ENCODE measurements at places on chromosomes 2 and 18. TPM values are rescaled to one million over a fixed set of nuclear protein-coding genes. Genes with fewer than 3 reads are reported as not detected.

Gene CD226
- total RNA-seq = 0.13 TPM

Gene ZBTB7C
- total RNA-seq = 50.0 TPM

Gene CPLX4
- not detected for total RNA-seq

Gene RAB10
- total RNA-seq = 143 TPM

Gene GCG
- not detected for total RNA-seq

Gene DES
- total RNA-seq = 36.8 TPM

Gene LONRF2
- total RNA-seq = 0.88 TPM

Gene ABHD1
- total RNA-seq = not detected

Gene PTPRN
- total RNA-seq = 0.23 TPM

Gene SH2D6
- total RNA-seq = not detected

Gene TMEM178A
- total RNA-seq = 0.68 TPM

Gene ADRA2B
- 0.98 TPM for total RNA-seq

Gene COL5A2
- 14.6 TPM for total RNA-seq

Gene TTL
- total RNA-seq = 22.9 TPM

GRCh38 chr2:205024822-205025518 lies 479.7 kb downstream of the PARD3B start:
- peak; percentile 78 for DNase-seq

DNA sequence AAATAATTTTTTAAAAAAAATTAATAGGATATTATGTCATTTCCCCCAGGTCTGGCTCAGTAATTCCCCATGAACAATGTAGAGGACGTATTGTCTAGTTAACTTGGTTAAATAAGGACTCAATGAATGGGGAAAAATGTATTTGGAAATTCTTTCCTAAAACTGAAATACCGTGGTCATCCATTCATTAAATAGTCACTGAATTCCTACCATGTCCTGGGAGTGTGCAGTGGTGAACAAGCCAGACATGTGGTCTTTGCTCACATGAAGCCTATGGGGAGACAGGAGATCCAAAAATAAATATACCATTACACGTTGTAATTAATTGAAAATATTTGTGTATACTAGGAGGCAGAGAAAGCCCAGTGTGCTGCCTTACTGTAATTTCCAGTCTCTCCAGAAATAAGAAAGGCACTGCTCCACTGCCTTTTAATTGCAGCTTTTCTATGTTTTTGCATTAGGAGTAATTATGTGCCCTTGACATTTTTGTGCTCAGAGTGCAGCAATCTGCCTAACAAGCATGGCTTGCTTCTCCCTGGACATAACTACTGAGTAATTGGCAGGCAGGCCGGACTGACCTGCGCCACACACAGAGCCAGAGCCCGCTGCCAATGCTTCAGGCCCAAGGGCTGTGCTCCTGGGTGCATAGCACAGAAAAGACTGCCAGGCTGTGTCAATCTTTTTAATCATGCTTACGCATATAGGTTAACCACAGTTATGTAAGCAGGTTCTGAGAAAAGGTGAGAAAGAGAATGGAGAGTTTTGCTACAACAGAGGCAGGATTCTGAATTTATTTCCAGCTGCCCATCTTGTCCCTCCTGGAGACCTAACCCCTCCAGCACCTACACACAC lies 22.2 kb upstream of the TTC39C start:
- no peak for DNase-seq

DNA sequence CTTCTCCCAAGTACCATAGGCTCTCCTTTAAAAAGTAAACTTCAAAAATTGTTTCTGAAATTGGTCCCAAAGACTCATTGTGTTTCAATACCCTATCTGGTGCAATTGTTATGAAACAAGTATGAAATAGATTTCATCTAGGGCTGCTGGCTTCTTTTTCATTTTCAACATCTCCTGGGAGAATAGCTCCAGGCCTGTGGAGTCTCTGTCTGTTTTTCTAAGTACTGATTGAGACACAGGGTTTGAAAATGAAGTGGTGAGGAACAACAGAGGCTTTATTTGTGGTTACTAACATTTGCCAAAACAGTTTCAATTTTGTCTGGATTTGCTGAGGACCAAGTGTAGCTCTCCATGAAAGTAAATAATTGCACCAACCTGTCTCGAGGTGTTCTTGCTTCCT lies 315.9 kb upstream of the LRATD1 start:
- no peak for DNase-seq

DNA sequence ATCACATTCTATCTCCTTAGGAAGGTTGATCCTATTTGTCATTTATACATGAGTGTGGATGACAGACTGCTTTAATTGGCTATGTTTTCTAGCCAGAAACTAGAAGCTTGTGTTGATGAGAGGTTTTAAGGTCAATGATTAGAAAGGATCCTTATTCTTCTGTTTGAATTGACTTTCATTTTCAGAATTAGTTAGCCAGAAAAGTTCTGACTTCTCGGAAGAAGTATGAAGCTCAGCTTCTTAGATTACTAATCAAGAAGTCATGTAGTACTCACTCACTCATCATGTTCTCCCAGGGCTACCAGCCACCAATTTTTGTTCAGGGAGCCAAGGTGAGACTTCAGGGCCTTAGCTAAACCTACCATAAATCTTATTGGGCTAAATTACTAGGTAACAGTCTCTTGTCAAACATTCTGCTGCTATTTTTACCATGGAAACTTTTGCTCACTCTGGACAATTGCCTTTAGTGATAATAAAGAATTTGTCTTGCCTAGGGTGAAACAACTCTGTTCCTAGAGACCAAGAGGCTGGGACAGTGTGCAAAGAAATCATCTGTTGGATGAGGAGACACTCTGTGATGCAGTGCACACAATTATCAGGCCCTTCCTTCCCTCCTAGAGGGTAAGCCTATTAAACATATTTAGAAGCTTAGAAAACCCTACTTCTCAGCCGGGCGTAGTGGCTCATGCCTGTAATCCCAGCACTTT lies 111.6 kb upstream of the DNMT3A start:
- DNase-seq = no peak

DNA sequence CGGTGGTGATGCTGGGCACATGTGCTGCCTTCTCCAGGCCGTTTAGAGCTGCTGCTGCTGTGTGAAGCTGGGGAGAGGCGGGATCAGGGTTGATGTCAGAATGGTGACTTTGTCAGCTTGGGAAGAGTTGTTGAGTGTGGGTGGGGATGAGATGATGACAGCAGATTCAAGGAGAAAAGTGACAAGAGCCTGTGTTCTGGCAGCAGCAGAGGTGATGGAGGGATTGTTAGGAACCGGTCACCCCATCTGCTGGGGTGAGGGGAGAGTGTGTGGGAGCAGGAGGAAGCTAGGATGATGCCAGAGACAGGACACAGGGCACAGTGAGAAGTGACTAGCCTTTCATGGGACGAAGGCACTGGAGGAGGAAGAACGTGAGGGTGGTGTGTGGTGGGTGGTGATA lies 345.5 kb downstream of the RNF144A start:
- DNase-seq = no peak

DNA sequence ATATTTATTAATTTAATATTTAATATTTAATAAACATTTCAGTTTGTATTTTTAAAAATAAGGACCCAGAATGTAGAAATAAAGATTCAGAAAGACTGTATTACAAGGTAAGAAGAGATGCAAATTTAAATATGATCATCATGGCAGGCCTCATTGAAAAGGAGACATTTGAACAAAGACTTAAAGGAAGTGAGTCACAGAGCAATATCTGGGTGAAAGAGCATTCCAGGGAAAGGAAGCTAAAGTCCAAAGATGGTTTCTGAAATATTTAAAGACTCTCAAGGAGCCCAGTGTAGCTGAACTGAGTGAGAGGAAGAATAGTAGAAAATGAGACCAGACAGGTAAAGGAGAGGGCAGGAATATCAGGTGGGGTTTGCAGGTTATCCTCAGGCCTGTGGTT lies 5.9 kb downstream of the SCYGR4 start:
- DNase-seq = no peak

GRCh38 chr2:28168376-28168775 lies 224.3 kb upstream of the FOSL2 start:
- DNase-seq = no peak

DNA sequence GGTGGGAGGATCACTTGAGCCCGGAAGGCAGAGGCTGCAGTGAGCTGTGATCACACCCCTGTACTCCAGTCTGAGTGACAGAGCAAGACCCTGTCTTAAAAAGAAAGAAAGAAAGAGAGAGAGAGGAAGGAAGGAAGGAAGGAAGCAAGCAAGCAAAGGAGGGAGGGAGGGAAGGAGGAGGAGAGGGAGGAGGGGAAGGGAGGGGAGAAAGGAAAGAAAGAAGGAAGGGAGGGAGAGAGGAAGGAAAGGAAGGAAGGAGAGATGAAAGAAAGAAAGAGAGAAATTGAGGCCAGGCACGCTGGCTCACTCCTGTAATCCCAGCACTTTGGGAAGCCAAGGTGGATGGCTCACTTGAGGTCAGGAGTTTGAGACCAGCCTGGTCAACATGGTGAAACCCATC lies 2.3 kb upstream of the NCKAP1 start:
- no peak for DNase-seq

GRCh38 chr2:76009484-76009883 lies 298.8 kb upstream of the GCFC2 start:
- DNase-seq = no peak

GRCh38 chr2:30271301-30271700 lies 40.0 kb downstream of the LBH start:
- no peak for DNase-seq

DNA sequence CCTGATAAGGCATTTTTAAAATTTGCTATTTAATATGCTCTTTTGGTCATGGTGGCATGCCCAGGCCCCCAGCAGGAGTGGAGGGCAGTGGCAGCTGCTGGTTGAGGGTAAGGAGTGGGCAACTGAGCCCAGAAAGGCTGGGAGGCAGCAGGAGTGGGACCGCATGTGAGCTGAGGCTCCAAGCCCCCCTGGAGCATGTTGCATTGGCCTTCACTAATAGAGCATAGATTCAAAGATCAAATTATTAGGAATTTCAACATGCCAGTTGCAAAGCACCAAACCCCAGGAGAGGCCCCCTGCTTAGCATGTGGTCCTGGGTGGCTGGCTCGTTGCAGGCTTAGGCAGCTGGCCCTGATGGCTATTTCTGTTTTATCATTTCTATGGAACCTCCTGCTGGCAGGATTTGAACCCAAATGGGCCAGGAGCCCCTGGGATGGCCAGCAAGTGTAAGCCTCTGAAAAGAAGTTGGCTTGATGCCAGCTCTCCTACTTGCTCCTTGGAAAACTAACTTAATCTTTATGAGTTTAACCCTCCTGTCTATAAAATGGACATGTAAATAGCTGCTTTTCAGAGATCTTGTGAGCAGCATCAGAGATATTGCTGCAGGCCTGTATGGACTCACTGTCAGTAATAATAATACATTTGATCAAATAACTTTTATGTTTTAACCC lies 42.1 kb upstream of the TMEM131 start:
- no peak for DNase-seq

DNA sequence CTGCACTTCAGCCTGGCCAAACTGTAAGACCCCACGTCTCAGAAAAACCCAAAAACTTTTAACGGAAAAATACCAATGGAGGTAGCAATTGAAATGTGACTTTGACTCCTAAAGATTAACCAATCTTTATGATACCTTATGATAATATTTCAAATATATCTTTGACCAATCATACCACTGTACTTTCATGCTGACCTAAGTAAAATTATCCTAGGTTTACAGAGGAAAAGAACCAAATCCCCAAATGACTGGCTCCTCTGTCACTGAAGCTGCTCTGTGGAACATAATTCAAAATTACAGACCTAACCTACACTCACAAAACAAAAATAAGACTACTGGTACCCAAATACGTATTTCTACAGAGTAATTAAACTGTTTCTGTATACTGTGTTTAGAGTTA lies 7.7 kb upstream of the STPG4 start:
- DNase-seq = no peak

- no peak for DNase-seq
Observed at GRCh38 chr2:36820942-36821605, 124.6 kb downstream of the VIT start.

- no peak for DNase-seq
Observed at GRCh38 chr18:61085761-61086160, 247.5 kb upstream of the CDH20 start.

DNA sequence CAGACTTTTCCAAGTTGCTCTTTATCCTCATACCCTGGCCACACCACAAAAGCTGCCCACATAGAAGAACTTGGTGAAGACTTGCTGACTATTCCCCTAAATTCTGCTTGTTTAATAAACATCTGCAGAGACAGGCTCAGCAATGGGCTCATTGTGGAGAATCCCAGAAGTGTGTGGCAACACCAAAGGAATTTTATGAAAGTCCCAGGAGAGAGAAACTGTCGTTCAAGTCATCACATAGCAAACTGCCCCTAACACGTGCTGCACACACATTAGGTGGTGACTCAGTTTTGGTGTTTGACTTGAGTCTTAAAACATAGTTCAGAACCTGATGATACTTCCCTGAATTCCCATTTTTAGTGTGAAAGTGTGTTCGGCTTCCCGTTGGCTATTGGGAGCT lies 38.6 kb downstream of the CYP1B1 start:
- no peak for DNase-seq

GRCh38 chr2:160125828-160126227 lies 63.4 kb upstream of the PLA2R1 start:
- no peak for DNase-seq

DNA sequence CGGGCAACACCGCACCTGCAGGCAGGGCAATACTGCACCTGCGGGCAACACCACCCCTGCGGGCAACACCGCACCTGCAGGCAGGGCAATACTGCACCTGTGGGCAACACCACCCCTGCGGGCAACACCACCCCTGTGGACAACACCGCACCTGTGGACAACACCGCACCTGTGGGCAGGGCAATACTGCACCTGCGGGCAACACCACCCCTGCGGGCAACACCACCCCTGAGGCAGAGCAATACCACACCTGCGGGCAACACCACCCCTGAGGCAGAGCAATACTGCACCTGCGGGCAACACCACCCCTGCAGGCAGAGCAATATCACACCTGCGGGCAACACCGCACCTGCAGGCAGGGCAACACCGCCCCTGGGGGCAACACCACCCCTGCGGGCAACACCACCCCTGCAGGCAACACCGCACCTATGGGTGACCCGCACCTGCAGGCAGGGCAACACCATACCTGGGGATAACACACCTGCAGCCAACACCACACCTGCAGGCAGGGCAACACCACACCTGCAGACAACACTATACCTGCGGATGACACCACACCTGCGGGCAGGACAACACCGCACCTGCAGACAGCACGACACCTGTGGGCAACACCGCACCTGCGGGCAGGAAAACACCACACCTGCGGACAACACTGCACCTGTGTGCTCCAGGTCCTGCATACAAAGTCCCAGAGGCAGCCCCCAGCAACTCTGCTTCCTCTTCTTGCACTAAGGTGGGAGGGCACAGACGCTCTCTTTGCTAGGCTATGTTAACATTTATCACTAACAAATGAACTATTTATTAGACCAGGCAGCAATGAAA lies 57.7 kb downstream of the EIPR1 start:
- DNase-seq = no peak

GRCh38 chr2:40363631-40364030 lies 88.3 kb downstream of the SLC8A1 start:
- no peak for DNase-seq

- DNase-seq = no peak
Observed at GRCh38 chr2:147553775-147554271, 291.0 kb upstream of the ACVR2A start.

- no peak for DNase-seq
Observed at GRCh38 chr2:67213270-67213670, 183.9 kb upstream of the ETAA1 start.

- no peak for DNase-seq
Observed at GRCh38 chr2:108936866-108937265, 52.2 kb downstream of the EDAR start.

GRCh38 chr2:162245781-162246180 lies 2.5 kb upstream of the FAP start:
- DNase-seq = no peak

GRCh38 chr18:37598966-37599896 lies 33.6 kb upstream of the CELF4 start:
- no peak for DNase-seq

- no peak for DNase-seq
Observed at GRCh38 chr18:63339920-63340484, 20.4 kb upstream of the BCL2 start.

Data from lower leg skin (tissue), 4 donors.